COR-L47 (cell line): ENCODE measurements at places on chromosomes 12 and 14.

GRCh38 chr14:73829526-73830431, 21.9 kb upstream of the PTGR2 start:
- no peak for DNase-seq

DNA sequence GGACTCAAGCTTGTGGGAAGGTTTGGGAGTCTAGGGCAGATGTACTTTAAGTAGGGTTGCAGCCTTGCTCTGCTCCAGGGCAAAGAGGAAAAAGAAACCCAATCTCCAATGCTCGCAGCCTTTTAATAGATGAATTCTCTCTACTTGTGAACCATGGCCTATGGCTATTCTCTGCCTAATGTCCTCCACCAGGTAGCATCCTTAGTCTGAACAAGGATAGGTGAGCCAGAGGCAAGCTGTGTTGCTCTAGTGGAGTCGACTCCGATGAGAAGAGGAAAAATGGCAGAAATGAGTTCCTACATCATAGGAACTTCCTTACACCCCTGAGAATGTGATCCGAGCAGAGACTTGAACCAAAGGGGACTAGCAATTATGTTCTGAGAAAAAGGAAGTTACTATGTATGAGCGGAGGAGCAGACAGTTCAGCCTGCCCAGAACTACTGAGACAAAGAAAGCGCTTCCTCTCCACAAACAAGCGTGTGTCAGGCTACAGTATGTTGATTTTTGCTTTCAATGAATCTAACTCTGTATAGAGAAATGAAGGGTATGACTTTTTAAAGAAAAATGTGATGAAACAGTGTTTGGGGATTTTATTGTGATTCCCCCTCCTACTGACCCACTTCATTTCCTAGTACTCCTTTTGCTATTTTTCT, 153.6 kb upstream of the ARID2 start:
- no peak for DNase-seq

DNA sequence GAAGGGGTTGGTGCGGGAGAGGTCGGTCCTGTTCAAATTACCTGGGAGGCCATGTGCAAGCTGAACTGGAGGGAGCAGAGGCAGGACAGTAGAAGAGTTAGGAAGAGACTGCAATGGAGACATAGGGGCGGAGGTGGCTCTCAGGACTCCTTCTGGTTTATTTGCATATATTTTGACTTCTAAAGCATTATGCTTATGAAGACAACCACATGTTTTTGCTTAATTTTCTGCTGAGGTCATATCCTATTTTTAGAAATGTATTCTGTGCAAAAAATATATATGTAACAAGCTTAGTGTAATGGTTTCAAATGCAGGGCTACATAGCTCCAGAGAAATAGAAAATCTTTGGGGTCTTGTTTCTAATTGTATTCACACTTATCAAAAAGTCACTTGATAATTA, 137.0 kb upstream of the MDM1 start:
- DNase-seq, result no peak

GRCh38 chr14:93737634-93738033, 50.7 kb downstream of the PRIMA1 start:
- no peak for DNase-seq

GRCh38 chr12:130031571-130032189, 127.9 kb upstream of the TMEM132D start:
- DNase-seq, result no peak

- DNase-seq, result no peak
These were observed 154.4 kb downstream of the CALM1 start for GRCh38 chr14:90551070-90551704.

DNA sequence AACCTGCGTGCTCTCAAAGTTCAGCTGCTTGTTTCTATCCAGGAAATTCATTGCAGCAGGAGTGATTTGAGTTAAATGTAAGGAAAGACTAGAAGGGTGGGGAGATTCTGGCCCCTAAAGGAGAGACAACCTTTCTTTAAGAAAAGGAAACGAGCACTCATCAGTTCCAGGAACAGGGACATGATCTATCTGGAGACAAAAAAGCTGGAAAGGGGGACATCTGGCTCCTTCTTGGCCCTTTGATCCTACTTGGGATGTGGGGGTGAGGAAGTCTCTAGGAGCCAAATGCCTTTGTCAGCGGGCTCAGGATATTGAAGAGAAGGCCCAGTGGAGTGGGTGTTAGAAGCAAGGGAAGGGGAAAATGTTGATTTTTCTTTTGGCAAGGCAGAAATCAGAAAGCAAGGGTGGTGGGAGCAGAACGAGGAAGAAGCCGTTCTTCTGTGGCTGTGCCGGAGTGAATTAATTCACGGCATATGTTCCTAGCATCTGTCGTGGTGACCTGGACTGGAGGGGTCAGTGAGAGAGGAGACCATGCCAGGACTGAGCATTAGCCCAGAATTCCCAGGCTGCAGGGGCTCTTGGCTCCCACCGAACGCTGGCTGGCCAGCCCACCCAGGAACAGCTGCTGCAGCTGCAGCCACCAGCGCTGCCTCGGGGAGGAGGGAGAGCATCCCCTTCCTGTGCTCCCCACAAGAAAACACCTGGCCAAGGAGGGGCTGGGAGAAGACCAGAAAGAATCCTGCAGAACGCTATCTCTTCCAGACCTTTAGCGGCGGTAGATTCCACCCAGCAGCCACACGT, 62.8 kb upstream of the GPATCH2L start:
- no peak for DNase-seq

DNA sequence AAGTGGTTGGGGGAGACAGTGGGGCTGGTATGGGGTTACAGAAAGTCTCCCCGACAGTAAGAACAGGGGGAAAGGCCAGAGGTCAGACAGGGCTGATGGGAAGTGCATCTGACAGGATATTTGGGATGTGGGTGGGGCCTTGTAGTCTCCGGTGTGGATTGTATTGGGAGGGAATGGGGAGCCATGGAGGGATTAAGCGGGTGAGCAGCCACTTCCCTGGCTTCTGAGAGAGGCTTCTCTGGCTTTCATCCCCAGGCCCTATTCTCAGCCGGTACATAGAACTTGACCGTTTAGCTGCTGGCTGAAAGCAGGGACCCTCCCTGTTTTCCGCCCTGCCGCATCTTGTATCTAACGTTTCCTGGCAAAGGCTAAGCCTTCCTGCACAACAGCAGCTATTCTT, 222.0 kb upstream of the LHX5 start:
- DNase-seq, result no peak

DNA sequence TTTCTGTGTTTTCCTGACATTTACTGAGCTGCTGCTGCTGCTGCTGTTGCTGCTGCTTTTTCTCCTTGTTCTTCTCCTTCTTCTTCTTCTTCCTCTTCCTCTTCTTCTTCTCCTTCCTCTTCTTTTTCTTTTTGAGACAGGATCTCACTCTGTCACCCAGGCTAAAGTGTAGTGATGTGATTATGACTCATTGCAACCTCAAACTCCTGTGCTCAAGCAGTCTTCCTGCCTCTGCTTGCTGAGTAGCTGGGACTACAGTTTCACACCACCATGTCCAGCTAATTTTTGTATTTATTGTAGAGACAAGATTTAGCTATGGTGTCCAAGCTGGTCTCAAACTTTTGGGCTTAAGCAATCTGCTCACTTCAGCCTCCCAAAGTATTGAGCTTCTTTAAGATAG, 95.8 kb downstream of the TMTC3 start:
- DNase-seq, result no peak

DNA sequence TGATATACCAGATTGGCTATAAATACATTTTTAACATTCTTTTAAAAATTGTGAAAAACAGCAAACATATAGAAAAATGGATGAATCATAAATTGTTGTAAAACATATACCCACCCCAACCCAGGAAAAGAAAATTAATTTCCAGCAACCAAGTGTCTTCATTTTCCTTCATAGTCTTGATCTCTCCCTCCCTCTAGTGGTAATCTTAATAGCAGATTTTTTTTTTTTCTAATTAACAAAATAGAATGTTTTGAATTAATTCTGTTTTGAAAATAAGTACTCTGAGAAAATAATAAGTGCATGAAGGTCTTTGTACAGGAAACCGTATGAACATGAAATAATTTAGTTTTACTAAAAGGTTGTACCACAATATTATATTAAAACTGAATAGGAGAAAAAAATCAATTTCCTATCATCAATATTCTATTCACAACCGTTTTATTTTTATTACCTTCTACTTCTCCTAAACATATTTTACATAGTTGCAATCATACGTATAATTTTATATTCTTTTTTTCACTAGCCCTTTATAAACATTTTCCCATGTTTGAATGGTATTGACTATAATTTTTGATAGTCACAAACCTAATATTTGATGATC, 7.0 kb downstream of the ETNK1 start:
- no peak for DNase-seq

DNA sequence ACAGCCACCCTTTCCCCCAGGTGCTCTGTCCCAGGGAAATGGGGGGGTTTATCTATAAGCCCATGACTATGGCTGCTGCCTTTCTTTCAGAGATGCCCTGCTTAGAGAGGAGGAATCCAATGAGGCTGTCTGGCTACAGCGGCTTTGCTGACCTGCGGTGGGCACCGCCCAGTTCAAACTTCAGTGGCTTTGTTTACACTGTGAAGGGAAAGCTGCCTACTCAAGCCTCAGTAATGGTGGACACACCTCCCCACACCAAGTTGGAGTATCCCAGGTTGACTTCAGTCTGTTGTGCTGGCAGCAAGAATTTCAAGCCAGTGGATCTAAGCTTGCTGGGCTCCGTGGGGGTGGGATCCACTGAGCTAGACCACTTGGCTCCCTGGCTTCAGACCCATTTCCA, 869.2 kb downstream of the SLC6A15 start:
- no peak for DNase-seq

GRCh38 chr12:120706029-120706428, 4.2 kb upstream of the UNC119B start:
- DNase-seq, result no peak

- DNase-seq, result no peak
These were observed 27.0 kb downstream of the P2RX7 start for GRCh38 chr12:121159467-121160307.

- no peak for DNase-seq
These were observed 75.9 kb downstream of the DUSP16 start for GRCh38 chr12:12486661-12487240.

DNA sequence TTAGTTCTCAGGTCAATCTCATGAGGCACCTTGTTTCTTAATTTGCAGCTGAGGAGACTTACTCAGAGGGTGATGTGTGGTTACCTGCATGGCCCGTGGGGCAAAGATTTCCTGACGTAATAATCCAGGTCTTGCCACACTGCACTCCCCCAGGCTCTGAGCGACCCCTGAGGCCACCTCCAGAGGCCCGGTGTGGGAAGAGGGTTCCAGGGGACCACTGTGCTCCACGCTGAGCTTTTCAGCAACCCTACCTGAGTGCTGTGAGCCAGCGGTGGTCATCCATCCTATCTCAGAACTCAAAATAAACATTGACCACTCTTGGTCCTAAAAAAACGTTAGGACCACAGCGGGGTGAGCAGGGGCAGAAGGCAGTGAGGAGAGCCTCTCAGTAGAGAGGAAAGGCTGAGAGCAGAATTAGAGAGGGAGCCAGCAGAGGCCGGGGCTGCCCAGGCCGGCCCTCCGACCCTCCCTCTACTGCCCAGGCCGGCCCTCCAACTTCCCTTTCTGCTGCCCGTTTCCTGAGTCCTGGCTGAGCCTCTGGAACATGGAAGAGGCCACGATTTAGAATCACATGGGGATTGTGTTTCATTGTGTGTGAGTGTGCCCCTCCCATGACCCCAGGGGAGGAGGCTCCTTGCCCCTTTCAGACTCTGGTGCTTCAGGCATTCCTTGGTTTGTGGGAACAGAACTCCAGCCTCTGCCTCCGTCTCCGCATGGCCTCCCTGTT, 188.2 kb upstream of the DIO3 start:
- no peak for DNase-seq

DNA sequence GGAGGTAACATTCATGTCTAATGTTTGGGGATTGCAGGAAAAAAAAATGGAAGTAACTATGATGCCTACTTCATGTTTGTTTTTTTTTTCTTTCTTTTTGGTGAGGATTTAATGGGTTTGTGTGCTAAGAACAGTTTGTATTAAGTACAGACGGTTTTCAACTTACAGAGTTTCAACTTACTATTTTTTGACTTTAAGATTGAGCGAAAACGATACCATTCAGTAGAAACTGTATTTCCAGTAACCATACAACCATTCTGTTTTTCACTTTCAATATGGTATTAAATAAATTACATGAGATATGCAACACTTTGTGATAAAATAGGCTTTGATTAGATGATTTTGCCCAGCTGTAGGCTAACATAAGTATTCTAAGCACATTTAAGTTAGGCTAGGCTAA, 10.4 kb downstream of the TECPR2 start:
- DNase-seq, result no peak

GRCh38 chr12:82461836-82462235, 103.5 kb downstream of the METTL25 start:
- no peak for DNase-seq

GRCh38 chr12:12839003-12839395, 25.9 kb downstream of the DDX47 start:
- DNase-seq, result no peak

- DNase-seq, result peak; percentile 1
These were observed 11.8 kb upstream of the DERA start for GRCh38 chr12:15899282-15899870.

DNA sequence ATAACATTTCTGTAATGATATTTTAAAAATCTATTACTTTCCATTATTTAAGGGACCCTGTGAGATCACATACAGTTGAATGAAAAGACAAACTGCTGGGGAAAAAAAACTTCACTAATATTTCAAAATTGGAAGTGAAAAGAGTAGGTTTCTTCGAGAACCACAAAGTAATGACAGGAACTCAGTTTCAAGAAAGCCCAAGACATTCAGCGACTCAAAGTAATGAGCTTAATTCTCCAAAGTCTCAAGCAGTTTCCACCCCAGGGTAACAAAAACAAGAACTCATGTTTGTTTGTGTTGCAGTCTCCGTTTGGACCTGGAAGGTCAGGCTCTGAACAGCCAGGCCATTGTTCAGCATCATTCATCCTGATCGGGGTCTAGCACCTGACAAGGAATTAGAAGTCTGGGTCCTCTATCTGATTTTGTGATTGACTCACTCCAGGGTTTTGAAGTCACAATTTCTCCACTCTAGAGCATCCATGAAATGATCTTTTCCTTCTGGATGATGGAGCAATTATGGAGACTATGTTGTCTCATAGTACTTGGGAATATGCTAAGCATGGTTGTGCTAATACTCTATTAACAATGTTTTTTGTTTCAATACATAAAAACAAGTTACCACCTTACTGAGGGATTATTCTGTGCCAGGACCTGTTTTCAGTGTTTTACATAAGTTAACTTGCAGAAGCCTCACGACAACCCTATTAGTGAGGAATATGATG, 126.9 kb downstream of the SLC25A21 start:
- DNase-seq, result no peak
